ENCODE measurements at places on chromosomes 3 and 15. TPM values are rescaled to one million over a fixed set of nuclear protein-coding genes. Genes with fewer than 3 reads are reported as not detected.

- no peak overlapping the region for H3K4me3 ChIP-seq
- no peaks in the 10 kb centered on the region for H3K4me1 ChIP-seq
- H3K27ac ChIP-seq = no peak overlapping the region
- no peak for DNase-seq
- H3K36me3 ChIP-seq = no peaks in the 10 kb centered on the region
- H3K27me3 ChIP-seq = no peaks in the 10 kb centered on the region
Observed at GRCh38 chr3:65632414-65632813, 406.3 kb downstream of the MAGI1 start.

DNA sequence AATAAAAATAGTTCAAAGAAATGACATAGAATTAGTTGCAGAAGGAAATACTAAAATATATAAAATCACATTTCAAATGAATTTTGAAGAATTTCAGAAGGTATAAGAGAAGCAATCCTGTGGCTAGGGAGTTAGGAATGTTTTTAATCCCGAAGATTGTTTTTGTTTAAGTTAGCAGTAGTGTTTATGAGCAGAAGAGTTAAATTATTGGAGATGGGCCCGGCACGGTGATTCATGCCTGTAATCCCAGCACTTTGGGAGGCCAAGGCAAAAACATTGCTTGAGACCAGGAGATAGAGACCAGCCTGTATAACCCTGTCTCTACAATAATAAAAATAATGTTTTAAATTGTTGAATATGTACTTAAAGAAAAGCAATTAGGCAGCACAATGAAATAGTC is 432.5 kb downstream of the MFSD1 start:
- no peak for DNase-seq
- peaks cover 11% of the 10 kb centered on the region for H3K27me3 ChIP-seq
- no peak overlapping the region for H3K4me3 ChIP-seq
- H3K4me1 ChIP-seq = no peaks in the 10 kb centered on the region
- H3K27ac ChIP-seq = no peak overlapping the region

DNA sequence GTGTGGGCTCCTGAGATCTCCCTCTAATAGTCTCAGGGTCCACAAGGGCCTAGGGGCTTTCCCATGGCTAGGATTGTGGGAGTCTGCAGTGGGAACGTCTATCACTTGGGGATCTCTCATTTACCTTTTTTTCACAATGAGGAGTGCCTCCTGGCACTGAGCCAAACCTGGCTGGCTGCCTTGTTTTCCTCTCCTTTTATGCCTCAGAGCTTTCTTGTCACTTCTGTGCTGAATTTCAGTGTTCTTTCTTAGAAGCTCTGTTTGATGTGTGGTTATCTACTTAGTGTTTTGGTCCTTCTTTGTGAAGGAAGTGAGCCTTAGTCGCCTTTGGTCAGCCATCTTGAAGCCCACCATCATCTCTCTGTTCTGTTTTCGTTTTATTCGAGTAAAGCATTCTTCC is 33.9 kb downstream of the DOCK3 start:
- no peak overlapping the region for H3K27ac ChIP-seq
- no peak for DNase-seq
- no peaks in the 10 kb centered on the region for H3K36me3 ChIP-seq
- no peak overlapping the region for H3K4me3 ChIP-seq

The CD200R1 gene
- total RNA-seq = 3.3 TPM

The P2RY14 gene
- 0.88 TPM for total RNA-seq

The SLC22A14 gene
- 0.16 TPM for total RNA-seq

The ADGRG7 gene
- total RNA-seq = not detected

Measured in activated B cell treated with CpG ODN at 0.5 μM for 24 hours (primary cell).